Sciatic nerve (tissue), 2 donors: ENCODE measurements at places on chromosomes 6 and 20.

GRCh38 chr6:44396968-44397367 is 9.5 kb downstream of the CDC5L start:
- DNase-seq, result no peak

- DNase-seq, result no peak
These were observed 271.6 kb upstream of the SGK1 start for GRCh38 chr6:134589512-134589911.

GRCh38 chr6:73028893-73029450 is 196.3 kb downstream of the KHDC1L start:
- DNase-seq, result no peak

DNA sequence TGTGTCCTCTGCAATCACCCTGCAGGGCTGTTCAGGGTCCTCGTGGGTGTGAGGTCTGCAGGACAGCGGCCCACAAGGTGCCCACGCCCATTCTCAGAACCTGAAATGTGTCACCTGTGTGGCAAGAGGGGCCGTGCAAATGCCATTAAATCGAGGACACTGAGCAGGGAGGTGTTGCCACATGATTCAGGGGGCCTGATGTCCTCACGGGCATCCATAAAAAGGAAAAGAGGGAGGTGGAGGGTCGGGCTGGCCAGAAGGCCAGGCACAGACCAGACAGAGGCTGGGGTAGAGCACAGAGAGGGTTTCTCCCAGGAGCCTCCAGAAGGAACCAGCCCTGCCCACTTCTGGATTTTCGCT is 239.6 kb downstream of the ERMARD start:
- DNase-seq, result no peak

DNA sequence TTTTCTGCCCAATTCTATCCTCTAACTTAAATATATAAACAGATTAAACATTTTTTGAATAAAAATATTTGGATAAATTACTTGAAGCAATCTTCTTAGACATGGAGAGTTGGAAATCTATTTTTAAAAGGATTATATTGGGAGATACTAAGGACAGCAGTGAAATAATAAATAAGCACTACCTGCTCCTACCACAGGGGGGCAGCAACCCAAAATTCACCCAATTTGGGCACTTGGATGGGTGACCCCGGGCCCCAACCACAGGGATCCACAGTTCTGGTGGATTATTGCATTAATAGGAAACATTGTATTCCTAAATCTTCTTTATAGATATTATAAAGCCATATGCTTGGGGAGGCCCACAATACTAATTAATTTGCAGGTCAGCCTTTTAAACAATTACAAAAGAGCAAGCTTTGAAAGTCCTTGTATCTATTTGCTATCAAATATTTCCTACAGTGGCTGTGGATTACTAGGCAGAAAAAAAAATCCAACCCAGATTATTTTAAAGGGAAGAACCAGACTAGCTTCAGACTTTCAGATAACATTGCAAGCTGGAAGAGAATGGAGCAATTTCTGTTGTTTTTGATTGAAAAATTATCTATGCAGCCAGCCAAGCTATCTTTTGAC is 66.4 kb upstream of the PDE10A start:
- DNase-seq, result no peak

GRCh38 chr6:88135578-88136114 is 30.5 kb downstream of the CNR1 start:
- no peak for DNase-seq

GRCh38 chr6:96789871-96790270 is 47.4 kb downstream of the GPR63 start:
- DNase-seq, result no peak

DNA sequence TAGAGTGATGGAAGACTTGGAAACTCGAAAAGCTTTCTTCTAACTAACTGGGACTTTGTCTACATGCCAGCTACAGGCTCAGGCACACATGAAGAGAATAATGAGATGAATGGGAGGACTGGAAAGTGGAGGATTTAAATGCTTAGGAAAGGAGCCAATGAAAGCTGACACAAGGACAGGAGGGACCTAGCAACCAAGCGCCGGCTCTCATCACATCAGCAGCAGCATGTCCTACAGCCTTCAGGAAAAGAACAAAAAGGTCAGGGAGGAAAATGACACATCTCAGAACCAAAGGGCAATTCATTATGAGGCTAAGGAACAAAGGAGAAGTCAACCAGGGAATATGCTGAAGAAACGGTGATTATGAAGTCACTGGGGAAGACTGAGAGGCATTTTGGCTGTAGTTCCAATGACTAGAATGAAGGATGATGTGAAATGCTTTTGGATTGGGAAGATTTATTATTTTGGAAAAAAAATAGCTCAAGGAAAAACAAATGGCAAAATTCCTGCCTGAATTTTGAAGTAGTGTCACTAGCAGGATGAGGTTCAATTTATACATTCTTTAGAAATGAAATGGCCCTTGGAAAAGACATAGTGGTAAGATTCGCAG is 5.7 kb downstream of the BACH2 start:
- DNase-seq, result no peak

- no peak for DNase-seq
These were observed 75.0 kb downstream of the ISM1 start for GRCh38 chr20:13296070-13296469.

- no peak for DNase-seq
These were observed 116.0 kb upstream of the SUPT3H start for GRCh38 chr6:45493761-45494160.

- no peak for DNase-seq
These were observed 188.8 kb downstream of the FARS2 start for GRCh38 chr6:5450073-5450472.

DNA sequence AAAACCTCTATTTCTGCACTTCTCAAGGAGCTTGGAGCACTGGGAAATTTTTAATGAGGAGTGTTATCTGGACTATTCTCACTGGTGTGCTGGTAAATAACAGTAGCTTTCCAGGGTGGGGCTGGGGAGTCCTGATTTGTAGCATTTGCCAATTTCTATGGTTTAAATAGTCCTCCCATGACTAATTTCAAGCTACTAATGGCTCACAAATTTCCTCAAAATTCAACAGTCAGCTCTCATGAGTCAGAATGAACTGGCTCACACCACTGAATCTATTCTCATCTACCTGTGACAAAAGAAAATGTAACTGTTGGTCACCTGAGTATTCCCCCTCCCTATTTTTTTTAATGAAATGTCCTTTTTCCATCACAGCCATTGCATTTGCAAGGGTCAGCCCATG is 449.6 kb downstream of the KIF16B start:
- no peak for DNase-seq

DNA sequence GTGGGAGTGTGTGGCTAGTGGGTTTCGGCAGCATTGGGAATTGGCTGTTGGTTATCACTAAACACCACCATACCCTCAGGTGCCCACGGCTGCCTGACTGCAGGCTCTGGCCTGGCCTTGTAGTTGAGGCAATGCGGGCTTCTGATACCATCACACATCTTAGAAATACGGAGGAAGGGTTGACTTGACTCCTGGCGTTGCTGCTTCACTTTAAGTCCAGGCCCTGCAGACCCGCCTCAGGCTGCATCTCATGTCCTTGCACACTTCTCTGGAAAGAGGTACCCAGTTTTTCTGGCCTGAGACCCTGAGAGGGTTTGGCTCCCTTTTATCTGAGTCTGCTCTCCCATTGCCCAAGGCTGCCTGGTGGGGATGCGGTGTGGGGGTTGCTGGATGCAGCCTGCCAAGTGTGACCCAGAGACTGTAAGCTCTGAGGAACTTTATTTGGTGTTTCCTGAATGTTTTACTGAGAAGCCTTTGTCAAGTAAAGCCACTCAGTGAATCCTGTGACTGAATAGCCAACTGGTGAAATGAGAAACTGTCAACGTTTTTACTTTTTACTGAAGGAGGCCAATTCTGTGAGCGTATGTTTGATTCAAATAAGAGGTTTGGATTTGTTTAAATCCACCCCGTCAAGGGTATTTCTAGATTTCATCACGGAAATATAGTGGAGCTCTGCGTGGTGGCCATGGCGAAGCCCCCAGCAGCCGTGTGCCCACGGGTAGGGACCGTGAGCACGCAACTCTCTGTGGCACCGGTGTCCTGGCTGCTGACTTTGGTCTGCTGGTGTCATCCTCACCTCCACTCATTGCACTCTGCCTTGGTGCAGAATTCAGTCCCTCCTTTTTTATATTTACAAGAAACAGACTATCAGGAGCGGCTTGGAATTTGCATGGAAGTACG is 160.1 kb downstream of the DTNBP1 start:
- DNase-seq, result no peak

GRCh38 chr20:50380697-50381040 is 129.5 kb upstream of the PTPN1 start:
- DNase-seq, result no peak

GRCh38 chr6:89412071-89413005 is at the start of gene RRAGD:
RRAGD (minus strand) TSS chr6:89412273; CDS start chr6:89411993, 280 bp downstream.
- DNase-seq, result peak; percentile 82

GRCh38 chr6:135163440-135163738 is 17.7 kb upstream of the MYB start:
- DNase-seq, result no peak

- no peak for DNase-seq
These were observed 42.9 kb upstream of the ZFP64 start for GRCh38 chr20:52234302-52235045.

- no peak for DNase-seq
These were observed 4.3 kb downstream of the TNNC2 start for GRCh38 chr20:45822857-45823256.

DNA sequence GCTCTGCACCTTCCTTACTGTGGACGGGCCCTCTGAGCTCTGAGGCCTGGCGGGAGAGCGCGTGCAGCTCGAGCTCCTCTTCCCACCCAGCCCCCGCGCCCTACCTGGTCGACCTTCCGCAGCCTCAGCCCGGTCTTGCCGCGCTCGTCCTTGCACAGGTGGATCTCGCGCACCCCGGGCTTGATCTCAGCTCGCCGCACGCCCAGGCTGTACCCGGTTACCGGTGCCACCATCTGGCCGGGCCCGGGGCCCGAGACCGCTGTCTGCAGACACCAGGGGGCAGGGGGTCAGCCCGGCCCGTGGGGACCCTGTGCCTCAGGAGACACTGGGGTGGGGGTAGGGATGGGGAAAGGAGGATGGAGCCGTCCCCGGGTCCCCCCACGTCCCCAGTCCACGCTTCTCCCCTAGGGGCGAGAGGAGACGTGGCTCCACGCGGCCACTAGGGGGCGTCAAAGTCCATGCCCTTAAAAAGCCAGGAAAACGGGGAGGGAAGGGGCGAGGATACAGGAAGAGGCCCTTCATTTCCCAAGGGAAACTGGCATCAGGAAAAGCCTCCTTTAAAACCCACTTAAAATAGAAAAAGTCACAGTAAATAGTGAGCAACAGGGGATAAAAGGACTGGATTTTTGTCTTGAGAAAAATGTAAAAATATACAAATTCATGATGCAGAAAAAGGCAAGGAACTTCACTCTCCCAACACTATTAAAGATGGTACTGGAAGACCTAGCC is 15.5 kb downstream of the SDCBP2 start:
- peak; percentile 89 for DNase-seq

DNA sequence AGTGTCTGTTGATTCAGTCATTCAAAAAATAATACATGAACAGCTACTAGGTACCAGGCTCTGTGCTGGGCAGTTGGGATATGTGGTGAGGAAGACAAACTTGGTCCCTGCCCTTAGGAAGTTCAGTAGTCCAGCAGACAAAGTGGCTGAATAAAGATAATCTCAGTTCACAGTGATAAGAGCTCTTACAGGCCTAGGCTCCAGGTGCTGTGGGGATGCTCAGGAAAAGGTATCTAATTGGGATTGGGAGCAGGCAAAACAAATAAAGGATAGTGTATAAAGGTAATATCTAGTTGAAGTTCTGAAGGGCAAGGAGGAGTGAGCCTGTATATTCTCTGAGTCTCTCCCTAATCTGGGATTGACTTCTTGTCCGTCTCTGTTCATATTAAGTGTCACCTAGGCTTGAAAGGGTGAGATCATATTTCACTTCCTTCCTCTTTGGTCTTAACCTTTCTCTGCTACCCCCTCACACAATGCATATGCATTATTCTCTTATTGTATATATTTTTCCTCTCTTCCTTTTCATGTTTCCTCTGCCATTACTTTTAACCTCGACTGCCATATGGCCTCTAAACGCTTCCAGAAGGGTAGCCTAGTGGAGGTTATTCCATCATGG is 13.5 kb downstream of the PTPN1 start:
- DNase-seq, result no peak
